Activated CD4-positive, alpha-beta memory T cell treated with anti-CD3 and anti-CD28 coated beads for 36 hours (primary cell): ENCODE measurements at places on chromosomes 2 and 18. TPM values are rescaled to one million over a fixed set of nuclear protein-coding genes. Genes with fewer than 3 reads are reported as not detected.
A peak's percentile ranks its signal among the peaks of the same experiment; 100 is the strongest.

The ZNF397 gene
- total RNA-seq, result 19.6 TPM

The SIX2 gene
- not detected for total RNA-seq

The GNAL gene
- total RNA-seq, result 0.12 TPM

GRCh38 chr2:156394033-156394741 is 42.0 kb upstream of the GPD2 start:
- H3K27me3 ChIP-seq, result peaks cover 4% of the 10 kb centered on the region
- H3K27ac ChIP-seq, result no peak overlapping the region
- peaks cover 12% of the 10 kb centered on the region for H3K4me1 ChIP-seq

DNA sequence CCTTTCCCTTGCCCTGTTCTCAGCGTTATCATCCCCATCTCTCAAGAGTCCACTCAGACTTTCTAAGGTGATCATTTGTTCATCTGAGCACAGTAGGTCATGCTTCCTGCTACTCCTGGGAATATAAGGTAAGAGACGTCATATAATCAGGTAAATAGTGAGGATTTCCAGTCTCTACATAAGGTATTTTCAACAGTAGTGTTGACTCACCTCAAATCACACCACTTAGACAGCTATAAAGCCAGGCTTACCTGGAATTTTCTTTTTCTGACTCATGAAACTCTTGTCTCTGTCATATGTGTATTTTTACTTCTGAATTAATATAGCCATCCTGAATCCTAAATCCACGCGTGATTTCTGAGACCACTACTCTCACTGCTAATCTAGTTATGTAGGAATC is 443.2 kb downstream of the ARHGAP15 start:
- H3K4me3 ChIP-seq, result no peak overlapping the region
- no peaks in the 10 kb centered on the region for H3K27me3 ChIP-seq
- peaks cover 14% of the 10 kb centered on the region for H3K36me3 ChIP-seq
- H3K27ac ChIP-seq, result no peak overlapping the region
- no peak for DNase-seq

GRCh38 chr18:57087644-57088376 is 59.1 kb upstream of the BOD1L2 start:
- peaks cover 10% of the 10 kb centered on the region for H3K27me3 ChIP-seq
- no peak for DNase-seq
- H3K27ac ChIP-seq, result no peak overlapping the region
- H3K4me3 ChIP-seq, result no peak overlapping the region

GRCh38 chr18:56702946-56703345 is 51.8 kb downstream of the WDR7 start:
- no peak overlapping the region for H3K27ac ChIP-seq
- H3K4me3 ChIP-seq, result no peak overlapping the region
- peak; percentile 15 for DNase-seq

DNA sequence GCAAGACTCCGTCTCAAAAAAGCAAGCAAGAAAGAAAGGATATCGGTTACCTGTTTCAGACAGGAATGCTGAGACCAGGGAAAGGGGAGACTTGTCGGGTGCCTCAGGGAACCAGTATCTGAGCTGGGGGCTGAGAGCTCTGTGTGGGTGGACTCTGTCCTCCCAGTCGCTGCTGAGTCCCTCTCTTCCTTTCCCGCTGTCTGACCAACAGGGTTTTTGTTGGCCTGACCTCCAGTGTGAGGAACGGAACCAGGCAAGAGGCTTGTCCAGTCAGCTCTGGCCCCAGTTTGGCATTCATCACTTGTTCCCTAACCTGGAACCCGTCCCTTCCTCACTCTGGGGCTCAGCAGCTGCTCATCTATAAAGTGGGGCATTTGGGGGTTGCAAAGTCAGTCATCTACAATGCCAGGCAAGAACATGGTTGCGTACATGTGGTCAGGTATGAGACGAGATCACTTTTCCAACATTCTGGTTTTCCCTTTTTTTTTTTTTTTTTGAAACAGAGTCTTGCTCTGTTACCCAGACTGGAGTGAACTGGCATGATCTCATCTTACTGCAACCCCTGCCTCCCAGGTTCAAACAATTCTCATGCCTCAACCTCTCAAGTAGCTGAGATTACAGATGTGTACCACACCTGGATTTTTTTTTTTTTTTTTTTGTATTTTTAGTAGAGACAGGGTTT is 116.4 kb downstream of the PLB1 start:
- no peak overlapping the region for H3K4me3 ChIP-seq
- H3K36me3 ChIP-seq, result peaks cover 11% of the 10 kb centered on the region
- H3K27ac ChIP-seq, result no peak overlapping the region
- no peaks in the 10 kb centered on the region for H3K27me3 ChIP-seq
- DNase-seq, result no peak

DNA sequence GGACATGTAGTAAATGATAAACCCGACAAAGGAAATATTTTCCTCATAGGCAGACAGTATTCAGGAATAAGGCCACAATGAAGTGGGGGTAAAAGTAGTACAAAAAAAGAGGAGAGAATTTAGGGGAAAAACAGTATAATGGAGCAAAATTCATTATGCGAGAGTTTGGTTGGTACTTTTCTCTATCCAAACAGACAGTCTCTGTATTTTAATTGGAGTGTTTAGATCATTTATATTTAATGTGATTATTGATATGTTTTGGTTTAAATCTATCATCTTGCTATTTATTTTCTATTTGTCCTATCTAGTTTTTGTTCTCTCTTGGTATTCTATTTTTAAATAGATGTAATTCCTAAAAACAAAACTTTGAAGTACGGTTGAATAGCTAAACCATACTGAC is 170.3 kb upstream of the SP5 start:
- no peak overlapping the region for H3K27ac ChIP-seq
- no peaks in the 10 kb centered on the region for H3K4me1 ChIP-seq
- no peak overlapping the region for H3K4me3 ChIP-seq
- DNase-seq, result no peak
- H3K27me3 ChIP-seq, result peaks cover 18% of the 10 kb centered on the region

GRCh38 chr2:48677450-48677849 is 59.8 kb downstream of the GTF2A1L start:
- no peaks in the 10 kb centered on the region for H3K27me3 ChIP-seq
- no peaks in the 10 kb centered on the region for H3K36me3 ChIP-seq
- no peak overlapping the region for H3K4me3 ChIP-seq
- no peak for DNase-seq
- no peaks in the 10 kb centered on the region for H3K4me1 ChIP-seq
